ENCODE measurements at places on chromosomes 11 and 22. TPM values are rescaled to one million over a fixed set of nuclear protein-coding genes. Genes with fewer than 3 reads are reported as not detected.

The OR52E6 gene
- not detected for total RNA-seq

The PATE3 gene
- total RNA-seq: not detected

The DTX4 gene
- 2.5 TPM for total RNA-seq

GRCh38 chr11:75588051-75588481 lies 26.0 kb downstream of the SERPINH1 start:
- DNase-seq: no peak

DNA sequence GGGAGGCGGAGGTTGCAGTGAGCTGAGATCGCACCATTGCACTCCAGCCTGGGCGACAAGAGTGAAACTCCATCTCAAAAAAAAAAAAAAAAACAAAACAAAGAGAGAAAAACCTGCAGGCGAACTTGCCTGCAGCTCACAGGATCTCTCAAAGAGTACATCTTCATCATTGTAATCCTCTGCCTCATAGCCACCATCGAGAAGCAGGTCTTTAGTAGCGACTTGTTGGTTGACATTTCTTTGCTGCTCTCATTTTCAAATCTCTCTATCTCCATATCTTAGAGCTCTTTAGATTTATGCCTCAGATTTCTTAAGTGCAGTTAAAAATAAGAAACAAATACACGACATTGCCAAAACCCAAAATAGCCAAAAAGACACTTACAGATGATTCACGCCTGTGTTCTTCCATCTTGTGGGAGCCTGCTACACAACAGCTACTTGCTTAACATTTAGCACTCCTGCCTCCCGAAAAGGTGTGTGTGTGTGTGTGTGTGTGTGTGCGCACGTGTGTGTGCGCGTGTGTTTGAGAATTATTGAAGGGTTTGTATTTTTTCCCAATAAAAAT lies 14.6 kb downstream of the FAM227A start:
- no peak for DNase-seq

GRCh38 chr11:71352226-71352625 lies 96.0 kb downstream of the DHCR7 start:
- DNase-seq: no peak

- no peak for DNase-seq
These were observed 61.5 kb downstream of the SGSM1 start for GRCh38 chr22:24867323-24868022.

DNA sequence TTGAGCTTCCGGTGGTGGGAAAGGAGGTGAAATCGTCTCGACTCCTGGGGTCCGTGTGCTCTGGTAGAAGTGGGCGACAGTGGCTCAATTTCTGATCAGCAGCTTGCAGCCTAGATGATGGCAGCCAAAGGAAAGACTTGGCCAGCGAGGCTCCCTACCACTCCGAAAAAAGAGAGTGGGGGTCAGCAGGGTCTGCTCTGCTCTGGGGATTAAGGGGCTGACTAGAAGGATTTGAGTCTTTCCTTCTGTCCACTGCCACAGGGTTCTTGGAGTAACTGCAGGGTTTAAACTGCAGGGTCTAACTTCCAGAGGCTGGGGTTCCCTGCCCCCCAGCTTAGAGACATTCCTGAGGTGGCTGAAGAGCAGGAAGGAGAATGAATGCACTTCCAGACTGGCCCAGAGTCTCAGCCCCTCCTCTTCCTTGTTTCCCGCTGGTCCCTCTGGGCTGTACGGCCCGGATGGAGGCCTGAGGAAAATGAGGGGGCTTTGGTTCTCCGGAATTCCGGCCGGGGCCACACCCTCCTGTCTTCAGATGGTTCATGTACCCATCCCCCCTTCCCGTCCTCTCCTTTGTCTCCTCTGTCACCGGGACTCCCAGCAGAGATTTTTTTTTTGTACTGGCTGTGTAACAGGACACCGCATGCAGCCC lies 907 bp downstream of the SERPINH1 start:
- DNase-seq: peak; percentile 56
